Right ventricle myocardium inferior (tissue), 1 donor: ENCODE measurements at places on chromosomes 1 and 21. TPM values are rescaled to one million over a fixed set of nuclear protein-coding genes. Genes with fewer than 3 reads are reported as not detected.

Gene KRTAP11-1
- not detected for total RNA-seq

Gene BTBD19
- total RNA-seq: 2.8 TPM

Gene ACTN2
- 2,525 TPM for total RNA-seq

Gene MCOLN3
- total RNA-seq: 1.2 TPM

Gene ASCL5
- total RNA-seq: not detected

Gene RIPPLY3
- not detected for total RNA-seq
